ENCODE measurements at places on chromosomes 2 and 18. TPM values are rescaled to one million over a fixed set of nuclear protein-coding genes. Genes with fewer than 3 reads are reported as not detected.

The ANKRD62 gene
- not detected for total RNA-seq

The IFIH1 gene
- 32.5 TPM for total RNA-seq

The TMEM182 gene
- 3.0 TPM for total RNA-seq

GRCh38 chr2:72098935-72099334 lies 48.7 kb downstream of the CYP26B1 start:
- DNase-seq, result no peak
